ENCODE measurements at places on chromosomes 3 and 15.

DNA sequence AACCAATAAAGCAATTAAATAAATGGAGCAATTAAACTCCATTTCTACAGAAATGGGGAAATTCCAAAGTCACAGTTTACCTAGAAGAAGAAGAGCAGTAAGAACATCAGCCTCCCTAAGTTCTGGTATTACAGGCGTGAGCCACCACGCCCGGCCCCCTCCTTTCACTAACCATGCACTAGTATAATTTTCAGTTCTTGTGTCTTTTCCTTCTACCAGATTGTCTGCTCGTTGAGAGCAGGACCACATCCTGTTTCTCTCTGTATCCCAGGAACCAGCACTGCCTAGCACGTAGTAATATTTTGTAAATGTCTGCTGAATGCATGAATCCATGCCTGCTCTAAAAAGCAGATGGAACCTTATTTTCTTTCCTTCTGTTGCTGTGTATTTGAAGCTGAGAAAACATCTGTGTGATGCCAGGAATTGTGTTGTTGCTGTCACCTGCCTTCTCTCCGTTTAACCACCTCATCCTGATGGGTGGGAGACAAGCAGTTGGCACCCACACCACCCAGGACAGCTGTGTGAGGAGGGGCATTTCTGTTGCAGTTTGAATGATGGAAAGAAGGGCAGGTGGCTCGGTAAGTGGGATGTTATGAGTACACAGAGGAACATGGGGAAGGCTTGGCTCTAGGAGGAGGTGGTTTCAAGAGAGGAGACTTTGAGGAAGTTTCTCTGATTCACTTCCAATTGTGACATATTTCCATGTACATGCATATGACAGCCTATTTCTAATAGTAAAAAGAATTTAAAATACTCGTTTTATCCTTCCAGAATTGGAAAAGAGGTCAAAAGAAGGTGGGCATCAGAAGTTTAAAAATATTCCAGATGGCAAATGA is 30.1 kb downstream of the PXYLP1 start:
- no peak for DNase-seq

DNA sequence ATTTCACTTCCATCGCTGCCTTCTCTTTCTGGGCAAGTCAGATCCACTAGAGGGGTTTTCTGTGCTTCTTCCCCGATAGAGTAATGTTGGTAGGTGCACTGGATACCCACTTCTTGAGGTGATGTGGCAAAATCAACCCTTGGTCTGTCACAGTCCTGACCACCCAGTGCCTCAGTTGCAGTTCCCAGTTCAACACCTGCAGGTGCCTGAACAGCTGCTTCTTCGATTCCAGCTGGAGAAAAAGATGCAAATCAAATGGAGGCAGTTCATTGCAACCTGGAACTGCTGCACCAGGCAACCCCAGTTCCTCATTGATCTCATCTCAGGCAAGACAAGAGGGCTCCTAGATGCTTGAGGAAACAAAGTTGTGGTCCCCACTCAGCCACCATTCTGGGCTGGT is 186.6 kb downstream of the UBE2E2 start:
- no peak for DNase-seq

GRCh38 chr15:74384881-74385643 is 17.6 kb upstream of the CYP11A1 start:
- DNase-seq: no peak

DNA sequence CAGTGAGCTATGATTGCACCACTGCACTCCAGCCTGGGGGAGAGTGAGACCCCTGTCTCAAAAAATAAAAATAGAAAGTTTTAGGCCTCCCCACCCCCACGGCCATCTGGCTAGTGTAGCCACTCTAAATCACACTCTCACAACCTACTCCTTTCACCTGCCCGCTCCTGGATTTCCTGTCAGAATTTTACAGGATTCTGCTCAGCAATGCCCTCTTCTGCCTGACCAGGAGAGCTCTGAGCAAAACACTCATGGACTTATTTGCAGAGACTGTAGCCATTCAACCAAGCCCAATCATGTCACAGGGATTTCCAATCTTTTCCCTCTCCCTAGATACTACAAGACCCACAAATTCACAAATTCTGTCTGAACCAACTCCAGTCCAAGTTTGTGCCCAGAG is 242.6 kb upstream of the TPRG1 start:
- DNase-seq: no peak

DNA sequence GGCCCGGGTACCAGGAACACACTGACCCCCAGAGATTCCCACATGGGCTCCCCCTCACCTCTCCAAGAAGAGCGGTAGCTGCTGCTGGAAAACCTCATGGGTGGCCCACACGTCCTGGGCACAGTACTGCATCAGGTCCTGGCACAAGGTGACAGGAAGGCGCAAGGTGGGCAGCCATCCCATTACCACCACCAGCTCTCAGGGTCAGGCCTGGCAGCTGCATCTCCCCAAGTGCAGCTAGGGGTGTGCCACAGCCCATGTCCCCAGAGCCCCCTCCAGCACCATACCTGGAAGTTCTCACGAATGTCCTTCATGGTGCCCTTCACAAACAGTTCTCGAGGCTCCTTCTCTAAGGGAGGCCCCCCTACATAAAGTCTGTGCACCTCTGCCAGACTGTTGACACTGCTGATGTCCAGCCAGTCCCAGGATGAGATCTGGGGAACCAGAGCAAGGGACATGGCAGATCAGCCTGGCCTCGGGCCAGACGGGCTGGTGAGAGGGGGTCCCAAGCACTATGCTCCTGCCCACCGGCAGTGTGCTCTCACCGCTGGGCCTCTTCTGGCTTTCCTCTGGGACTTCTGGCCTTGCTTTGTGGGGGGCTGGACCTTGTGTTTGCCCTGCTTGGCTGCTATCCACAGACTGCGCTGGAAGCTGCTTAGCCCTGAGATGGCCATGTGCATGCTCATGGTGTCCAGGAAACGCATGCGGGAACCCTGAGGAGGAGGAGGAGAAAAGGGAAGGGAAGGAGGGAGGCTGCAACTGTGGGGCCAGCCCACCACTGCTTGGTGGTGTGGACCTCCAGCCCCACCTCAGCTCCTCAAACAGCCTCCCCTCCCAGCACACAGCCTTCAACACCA is 6.0 kb downstream of the POLG start:
- no peak for DNase-seq

DNA sequence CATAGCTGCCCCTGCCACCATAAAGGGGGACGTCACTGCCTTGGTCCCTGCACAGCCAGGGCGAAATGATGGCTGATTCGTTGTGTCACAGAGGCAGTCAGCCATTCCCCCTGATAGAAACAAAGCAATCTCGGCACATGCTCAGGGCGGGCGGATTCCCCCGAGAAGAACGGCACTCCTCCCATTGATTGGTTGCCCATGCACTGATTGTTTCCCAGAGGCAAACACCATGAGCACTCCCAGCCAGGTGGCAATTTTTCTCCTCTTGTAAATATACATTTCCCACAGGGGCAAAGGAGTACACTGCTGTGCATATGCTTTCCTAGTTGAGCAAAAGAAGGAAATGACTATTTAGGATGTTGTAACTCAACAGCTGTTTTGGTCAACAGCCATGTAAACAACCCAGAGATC is 56.5 kb downstream of the KY start:
- no peak for DNase-seq

DNA sequence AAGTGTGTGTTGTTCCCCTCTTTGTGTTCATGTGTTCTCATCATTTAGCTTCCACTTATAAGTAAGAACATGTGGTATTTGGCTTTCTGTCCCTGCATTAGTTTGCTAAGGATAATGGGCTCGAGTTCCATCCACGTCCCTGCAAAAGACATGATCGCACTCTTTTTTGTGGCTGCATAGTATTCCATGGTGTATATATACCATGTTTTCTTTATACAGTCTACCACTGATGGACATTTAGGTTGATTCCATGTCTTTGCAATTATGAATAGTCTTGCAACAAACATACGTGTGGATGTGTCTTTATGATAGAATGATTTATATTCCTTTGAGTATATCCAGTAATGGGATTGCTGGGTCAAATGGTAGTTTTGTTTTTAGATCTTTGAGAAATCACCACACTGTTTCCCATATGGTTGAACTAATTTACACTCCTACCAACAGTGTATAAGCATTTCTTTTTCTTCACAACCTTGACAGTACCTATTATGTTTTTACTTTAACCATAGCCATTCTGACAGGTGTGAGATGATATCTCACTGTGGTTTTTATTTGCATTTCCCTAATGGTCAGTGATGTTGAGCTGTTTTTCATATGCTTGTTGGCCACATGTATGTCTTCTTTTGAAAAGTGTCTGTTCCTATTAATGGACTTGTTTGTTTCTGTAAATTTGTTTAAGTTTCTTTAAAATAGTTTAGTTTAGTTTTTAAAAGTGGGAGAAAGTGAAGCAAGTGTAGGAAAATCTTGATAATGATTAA is 21.9 kb upstream of the SLC30A4 start:
- DNase-seq: no peak

DNA sequence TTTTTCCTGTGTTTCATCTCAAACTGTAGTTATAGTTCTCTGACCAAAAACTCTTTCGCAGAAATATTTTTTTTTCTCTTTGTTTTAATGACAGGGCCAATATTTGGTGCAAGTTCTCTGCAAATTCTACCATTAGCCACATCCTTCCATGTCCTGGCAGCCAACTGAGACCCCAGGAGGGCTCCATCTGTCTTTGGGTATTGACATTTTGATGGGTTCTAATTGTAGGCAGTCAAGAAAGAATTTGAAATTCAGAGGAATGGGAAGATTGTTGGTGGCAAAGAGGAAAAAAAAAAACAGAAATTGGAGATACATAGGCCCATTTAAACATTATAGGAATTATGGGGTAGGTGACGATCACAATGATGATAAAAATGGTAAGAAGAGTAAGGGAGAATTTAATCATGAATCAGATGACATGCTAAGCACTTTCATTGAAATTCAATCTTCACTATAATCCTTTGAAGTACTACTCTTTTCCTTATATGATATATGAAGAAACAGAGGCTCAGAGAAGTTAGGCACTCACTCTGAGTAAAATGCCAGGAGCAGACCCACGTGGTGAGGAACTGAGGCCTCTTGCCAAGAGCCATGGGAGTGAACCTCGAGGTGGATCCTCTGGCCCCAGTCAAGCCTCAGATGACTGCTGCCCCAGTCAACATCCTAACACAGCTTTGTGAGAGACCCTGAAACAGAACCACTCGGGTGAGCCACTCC is 151.4 kb downstream of the PDZRN3 start:
- no peak for DNase-seq

- no peak for DNase-seq
Measured at GRCh38 chr15:65960586-65960985, 91.3 kb downstream of the RAB11A start.

GRCh38 chr15:39130556-39131379 is 450.1 kb upstream of the THBS1 start:
- DNase-seq: no peak

DNA sequence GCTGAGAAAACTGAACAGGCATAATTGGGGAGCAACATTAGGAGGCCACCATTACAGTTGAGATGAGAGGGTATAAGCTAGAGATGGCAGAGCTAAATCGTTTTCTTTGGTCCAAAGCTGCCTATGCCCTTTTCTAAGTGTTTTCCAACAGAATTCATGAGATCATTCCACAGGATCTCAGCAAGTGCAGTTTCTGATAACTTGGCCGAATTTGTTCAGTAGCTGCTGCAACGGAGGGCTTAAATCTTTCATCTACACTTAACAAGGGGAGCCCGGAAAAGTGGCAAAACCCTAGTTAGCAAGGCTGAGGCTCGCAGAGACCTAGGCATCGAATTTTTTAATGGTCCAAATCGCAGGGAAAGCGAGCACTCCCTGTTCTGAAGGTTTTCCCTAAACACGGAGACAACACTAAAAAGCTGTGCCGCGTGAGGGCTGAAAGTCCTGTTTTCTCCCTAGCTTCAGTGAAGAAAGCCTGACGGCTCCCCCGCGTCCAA is 531 bp upstream of the BLOC1S6 start:
- no peak for DNase-seq

DNA sequence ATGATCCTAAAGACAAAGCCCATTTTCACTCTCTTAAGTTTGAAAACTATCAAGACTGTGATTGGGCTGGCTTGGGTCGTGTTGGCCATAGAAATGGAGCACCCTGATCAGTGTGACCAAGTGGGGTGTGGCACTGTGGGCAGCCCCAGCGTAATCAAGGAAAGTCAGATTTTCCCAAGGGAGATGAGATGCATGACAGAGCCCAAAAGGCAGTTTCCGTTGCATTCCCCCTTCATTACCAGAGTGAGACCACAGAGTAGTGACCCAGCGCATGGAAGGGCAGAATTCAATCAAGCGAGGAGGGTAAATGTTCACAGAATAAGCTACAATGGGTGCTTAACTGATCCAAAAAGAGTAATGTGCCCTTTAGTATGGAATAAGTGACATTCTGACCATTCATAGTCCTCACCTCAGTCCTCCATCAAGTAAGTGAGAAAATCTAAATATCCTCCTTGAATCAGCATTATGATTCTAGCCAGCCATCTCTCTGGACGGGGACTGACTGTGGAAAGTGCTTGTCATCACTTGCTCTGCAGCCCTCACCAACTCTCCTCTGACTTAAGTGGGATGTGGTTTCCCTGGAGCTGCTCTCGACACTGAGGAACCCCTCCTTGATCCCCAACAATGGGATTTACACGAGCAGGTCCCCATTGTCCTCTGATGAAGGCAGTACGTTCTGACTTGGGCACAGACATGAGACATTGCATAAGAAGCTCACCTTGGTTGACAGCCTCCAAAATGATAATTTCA is 430.5 kb downstream of the OCA2 start:
- DNase-seq: no peak

DNA sequence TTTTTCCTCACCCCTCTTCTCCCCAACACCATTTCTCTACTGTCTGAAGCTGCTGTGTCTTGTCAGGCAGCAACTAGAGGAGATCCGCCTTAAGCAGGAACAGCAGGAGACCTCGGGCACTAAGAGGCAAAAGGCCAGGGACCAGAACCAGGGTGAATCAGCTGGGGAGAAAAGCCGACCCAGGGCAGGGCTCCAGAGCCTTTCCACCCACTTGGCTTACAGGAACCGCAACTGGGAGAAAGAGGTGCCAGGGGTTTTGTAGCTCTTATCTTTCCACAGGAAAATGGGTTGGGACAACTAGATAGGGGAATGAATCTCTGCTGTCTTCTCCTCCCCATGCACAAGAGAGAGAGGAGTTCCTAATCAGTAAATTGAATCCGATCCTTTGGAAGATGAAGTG is 3.0 kb upstream of the NGRN start:
- DNase-seq: no peak

DNA sequence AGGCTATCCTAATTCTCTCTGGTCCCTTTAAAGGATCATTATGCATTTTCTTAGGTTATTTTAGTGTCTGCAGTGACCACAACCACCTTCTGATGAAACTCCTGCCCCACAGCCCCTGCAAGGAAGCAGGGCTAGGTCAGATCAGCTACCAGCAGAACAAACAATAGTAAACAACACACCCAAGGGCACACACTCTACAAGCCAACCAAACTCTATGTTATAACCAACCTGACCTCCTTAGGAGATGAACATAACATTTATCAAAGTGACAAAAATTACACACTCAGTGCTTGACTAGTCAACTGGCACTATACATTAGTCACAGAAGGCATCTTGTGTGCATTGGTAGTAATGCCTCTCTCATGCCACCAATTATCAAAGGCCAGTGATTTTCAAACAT is 17.3 kb downstream of the DENND6A start:
- no peak for DNase-seq

DNA sequence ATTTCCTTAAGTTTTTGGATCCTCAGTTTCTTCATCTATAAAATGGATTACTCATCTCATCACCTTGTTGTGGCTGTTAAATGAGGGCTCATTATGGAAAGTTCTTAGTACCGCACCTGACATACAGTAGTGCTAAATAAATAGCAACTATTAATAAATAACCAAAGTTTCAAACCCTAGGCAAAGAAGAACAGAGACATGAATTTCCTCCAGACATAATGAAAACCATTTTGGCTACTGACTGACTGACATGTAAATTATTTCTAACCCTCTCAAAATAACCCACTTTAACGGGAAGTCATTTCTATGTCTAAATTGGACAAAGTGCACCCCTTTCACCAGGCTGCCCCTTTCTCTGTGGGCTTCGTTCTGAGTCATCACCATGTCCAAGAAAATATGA is 17.4 kb upstream of the KLHL6 start:
- DNase-seq: no peak

Measured in fibroblast of skin of left biceps (primary cell).